Gastroesophageal sphincter (tissue), 4 donors: ENCODE measurements at places on chromosomes 2 and 18. TPM values are rescaled to one million over a fixed set of nuclear protein-coding genes. Genes with fewer than 3 reads are reported as not detected.

The KIF1A gene
- 0.62 TPM for total RNA-seq

The CYBRD1 gene
- total RNA-seq, result 201 TPM

The FSIP2 gene
- 1.1 TPM for total RNA-seq

The SKOR2 gene
- not detected for total RNA-seq

The MARCO gene
- 56.1 TPM for total RNA-seq

The TBC1D8 gene
- 45.5 TPM for total RNA-seq

The PJVK gene
- total RNA-seq, result 4.0 TPM

The WIPF1 gene
- 32.2 TPM for total RNA-seq

The CGREF1 gene
- total RNA-seq, result not detected

The RRM2 gene
- 3.0 TPM for total RNA-seq

The ADRA2B gene
- total RNA-seq, result 1.3 TPM

The FAHD2B gene
- 12.1 TPM for total RNA-seq

The MAL gene
- 26.9 TPM for total RNA-seq
